Activated T-cell treated with anti-CD3 and anti-CD28 coated beads for 24 hours (primary cell): ENCODE measurements at places on chromosomes 1 and 21.

- no peak for DNase-seq
Measured at GRCh38 chr1:26689504-26689903, 6.3 kb upstream of the ARID1A start.

GRCh38 chr1:206668874-206669410 is 15.8 kb upstream of the MAPKAPK2 start:
- DNase-seq, result no peak

- DNase-seq, result no peak
Measured at GRCh38 chr1:10625554-10625953, 150.8 kb downstream of the PEX14 start.

DNA sequence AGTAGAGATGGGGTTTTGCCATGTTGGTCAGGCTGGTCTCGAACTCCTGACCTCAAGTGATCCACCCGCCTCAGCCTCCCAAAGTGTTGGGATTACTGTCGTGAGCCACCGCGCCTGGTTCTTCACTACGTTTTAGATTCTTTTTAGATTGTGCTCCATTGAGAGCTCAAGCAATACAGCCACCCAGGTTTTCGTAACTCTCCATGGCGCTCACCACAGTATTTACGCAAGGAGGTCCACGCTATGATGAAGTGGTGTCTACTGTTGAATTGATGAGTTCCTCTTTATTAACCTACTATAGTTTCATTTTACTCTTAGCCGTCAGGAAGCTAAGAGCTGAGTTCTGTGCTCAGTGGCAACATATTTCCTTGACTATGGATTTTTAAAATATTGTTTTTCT is 1.8 kb upstream of the KIF1B start:
- DNase-seq, result no peak

DNA sequence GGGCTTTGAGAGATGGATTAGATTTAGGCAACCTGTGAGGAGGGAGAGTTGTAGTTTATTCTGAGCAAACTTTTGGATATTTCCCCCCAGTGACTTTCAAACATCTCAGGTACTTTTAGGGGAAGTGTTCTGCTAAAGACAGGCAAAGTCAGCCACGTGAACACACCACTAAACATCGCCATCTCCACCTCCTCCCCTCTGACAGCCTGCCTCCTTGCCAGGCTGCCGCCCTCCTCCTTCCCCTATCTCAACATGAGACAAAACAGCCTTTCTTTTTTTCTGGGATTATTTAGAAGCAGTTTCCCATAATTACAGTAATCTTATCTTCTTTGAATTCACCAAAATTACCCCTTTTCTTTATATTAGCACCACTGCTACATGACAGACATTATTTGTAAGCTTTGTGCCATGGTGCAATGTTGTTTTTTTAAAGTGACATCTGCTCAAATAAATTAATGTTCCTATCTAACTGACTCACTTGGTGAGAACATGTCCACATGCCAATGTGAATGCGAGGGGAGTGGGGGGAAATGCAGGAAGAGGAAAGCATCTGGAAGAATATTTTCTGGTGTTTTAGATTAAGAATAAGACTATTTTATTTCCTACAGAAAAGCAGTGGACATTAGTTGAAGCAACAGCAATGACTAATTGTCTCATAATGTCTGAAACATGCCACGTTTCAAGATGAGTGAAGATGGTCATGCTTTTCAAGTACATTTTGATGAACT is 147.8 kb upstream of the ATP1B1 start:
- no peak for DNase-seq

GRCh38 chr1:219092206-219092605 is 81.5 kb upstream of the LYPLAL1 start:
- no peak for DNase-seq

GRCh38 chr1:84842748-84843231 is 50.2 kb downstream of the LPAR3 start:
- no peak for DNase-seq

DNA sequence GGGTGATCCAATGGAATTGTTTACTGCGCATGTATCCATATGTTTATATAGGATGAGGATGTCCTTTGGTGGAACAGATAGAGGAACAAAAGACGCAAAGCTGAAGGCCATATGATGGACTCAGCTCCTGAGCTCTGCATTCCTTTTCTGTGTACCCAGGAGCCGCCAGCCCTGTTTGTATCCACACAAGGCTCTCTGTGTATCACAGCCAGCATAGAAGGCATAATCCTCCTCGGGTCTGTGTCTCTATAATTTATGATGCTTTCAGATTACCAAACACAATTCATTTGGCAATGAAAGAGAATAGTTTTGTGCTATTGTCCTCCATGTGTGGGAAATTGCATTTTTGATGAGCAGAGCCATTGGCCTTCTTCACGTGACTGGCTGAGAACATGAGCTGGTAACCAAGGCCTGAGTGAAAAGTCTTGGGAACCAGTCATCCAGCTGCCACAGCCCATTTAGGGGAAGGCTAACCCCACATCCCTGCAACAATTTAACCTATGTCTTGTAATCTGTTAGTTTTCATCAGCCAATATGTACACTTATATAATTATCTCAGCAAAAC is 119.2 kb downstream of the PBX1 start:
- DNase-seq, result no peak

GRCh38 chr1:166814611-166815010 is 24.7 kb upstream of the POGK start:
- no peak for DNase-seq

DNA sequence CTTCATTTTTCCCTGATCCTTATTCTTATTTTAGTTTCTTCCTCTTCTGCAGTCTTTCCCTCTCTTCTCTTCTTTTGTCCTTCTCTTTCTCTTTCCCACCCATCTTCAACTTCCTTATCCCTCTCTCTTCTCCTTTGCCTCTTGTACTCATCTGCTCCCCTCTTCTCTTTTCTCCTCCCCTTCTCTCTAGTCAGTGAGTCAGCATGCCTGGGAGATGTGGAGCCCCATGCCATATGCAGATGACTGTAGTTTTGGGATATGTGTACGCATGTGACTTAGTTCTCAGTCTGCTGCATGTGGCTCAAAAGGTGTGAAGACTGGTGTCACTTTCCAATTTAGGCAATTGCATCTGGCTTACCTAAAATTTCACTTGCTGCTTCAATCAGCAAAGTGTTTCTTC is 10.4 kb downstream of the DNAJC6 start:
- no peak for DNase-seq

- no peak for DNase-seq
Measured at GRCh38 chr1:179493323-179493722, 82.4 kb downstream of the NPHS2 start.

DNA sequence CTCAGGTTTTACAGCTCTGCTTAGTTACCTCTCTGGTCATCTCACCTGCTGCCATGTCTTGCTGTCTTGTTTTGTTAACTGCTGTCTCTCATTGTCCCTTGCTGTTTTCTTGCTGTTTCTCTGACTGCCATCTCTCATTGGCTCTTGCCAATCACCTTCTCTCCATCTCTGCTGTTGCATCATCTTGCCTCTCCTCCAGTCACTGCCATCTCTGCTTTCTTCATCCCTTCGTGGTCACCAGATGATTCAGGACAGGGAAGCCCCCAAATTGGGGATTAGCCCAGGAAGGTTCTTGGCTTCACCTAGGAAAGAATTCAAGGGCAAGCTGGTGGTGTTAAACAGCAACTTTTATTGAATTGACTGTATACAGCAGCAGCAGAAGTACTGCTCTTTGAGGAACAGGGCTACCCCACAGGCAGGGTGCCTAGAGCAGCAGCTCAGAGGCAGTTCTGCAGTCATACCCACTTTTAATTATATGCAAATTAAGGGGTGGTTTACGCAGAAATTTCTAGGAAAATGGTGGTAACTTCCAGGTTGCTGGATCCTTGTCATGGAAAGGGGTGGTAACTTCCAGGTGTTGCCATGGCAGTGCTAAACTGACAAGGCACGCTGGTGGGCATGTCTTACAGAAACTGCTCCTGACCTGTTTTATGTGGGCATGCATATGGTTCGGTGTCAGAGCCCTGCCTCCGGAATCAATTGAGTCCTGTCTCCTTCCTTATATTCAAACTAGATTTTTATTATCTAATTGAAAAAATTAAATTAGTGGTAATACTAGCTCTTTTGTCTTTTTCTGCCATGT is 33.4 kb downstream of the SUCO start:
- no peak for DNase-seq

DNA sequence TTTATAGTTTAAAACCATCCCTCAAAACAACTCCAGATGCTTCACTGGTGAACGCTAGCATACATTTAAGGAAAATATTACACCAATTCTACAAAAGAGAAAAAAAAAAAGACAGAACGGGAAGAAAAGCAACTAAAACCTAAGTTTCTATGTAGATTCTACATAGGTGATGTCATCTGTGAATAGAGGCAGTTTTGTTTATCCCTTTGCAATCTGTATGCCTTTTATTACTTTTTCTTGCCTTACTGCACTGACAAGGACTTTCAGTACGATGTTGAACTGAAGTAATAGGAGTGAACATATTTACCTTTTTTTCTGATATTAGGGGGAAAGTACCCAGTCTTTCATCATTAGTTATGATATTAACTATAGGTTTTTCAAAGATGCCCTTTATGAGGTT is 101.7 kb upstream of the HAO2 start:
- DNase-seq, result no peak

- no peak for DNase-seq
Measured at GRCh38 chr1:91821126-91821868, 64.7 kb downstream of the TGFBR3 start.

DNA sequence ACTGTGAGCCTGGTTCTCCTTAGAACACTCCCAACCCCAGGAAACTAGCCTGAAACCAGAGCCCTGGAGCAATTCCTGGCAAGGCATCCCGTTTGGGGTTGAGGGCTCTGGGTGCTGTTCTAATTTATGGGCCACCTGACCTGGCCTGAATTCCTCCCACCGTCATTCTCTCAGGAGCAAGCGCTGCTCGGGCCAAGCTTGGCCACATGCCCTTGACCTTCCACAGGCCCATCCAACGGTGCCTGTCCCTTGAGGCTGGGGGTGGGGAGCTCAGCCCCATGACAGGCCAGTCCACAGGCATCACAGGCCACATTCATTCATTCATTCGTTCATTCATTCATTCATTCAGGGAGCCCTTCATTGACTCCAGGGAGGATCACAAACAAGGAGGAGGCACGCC is 5.3 kb downstream of the PADI2 start:
- no peak for DNase-seq
